NCI-H524 treated with DMSO at 0.1 percent for 48 hours (cell line): ENCODE measurements at places on chromosomes 6 and 20.

GRCh38 chr6:132054525-132054924 lies 103.4 kb upstream of the CCN2 start:
- no peak for DNase-seq

- no peak for DNase-seq
These were observed 173.5 kb downstream of the DLL1 start for GRCh38 chr6:170117111-170117972.

GRCh38 chr6:70547313-70547712 lies 19.4 kb upstream of the SDHAF4 start:
- DNase-seq: no peak

- no peak for DNase-seq
These were observed 97.3 kb downstream of the ANKRD60 start for GRCh38 chr20:58131151-58131550.
